ENCODE measurements at places on chromosomes 16 and 17.
A peak's percentile ranks its signal among the peaks of the same experiment; 100 is the strongest.

DNA sequence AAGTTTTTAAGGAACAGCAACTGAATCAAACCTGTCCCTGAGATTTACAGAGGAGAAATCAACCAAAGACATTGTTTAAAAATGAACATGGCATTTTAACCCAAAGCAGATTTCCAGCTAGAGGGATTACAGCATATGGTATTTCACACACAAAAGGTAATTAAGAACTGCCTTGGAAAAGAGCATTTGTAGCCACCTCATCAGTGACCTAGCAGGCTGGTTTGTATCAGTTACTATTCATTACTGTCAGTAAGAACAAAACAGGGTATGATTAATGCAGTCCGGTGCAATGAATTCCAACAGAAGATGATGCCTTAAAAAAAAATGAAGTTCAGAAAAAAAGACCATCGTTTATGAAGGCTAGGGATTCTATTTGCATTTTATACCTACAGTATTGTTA, 219.9 kb downstream of the CHD9NB start:
- DNase-seq, result no peak

- no peak for DNase-seq
Observed at GRCh38 chr17:68835071-68835470, 120.1 kb downstream of the ABCA8 start.

- DNase-seq, result no peak
Observed at GRCh38 chr17:73369111-73369521, 57.3 kb upstream of the CDC42EP4 start.

- DNase-seq, result no peak
Observed at GRCh38 chr16:11783319-11784037, 13.6 kb downstream of the ZC3H7A start.

DNA sequence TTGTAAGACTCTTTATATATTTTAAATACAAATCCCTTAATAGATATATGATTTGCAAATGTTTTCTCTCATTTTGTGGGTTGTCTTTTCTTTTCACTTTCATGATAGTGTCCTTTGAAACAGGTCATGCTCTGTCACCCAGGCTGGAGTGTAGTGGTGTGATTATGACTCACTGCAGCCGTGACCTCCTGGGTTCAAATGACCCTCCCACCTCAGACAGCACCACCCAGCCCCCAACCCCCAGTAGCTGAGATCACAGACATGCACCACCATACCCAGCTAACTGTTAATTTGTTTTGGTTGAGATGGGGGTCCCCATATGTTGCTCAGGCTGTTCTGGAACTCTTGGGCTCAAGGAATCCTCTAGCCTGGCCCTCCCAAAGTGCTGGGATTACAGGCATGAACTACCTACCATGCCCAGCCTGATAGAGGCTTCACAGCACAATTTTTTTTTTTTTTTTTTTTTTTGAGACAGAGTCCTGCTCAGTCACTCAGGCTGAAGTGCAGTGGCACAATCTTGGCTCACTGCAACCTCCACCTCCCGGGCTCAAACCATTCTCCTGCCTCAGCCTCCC, 18.5 kb upstream of the TMIGD1 start:
- no peak for DNase-seq

GRCh38 chr16:68629351-68629910, 15.7 kb upstream of the CDH3 start:
- no peak for DNase-seq

DNA sequence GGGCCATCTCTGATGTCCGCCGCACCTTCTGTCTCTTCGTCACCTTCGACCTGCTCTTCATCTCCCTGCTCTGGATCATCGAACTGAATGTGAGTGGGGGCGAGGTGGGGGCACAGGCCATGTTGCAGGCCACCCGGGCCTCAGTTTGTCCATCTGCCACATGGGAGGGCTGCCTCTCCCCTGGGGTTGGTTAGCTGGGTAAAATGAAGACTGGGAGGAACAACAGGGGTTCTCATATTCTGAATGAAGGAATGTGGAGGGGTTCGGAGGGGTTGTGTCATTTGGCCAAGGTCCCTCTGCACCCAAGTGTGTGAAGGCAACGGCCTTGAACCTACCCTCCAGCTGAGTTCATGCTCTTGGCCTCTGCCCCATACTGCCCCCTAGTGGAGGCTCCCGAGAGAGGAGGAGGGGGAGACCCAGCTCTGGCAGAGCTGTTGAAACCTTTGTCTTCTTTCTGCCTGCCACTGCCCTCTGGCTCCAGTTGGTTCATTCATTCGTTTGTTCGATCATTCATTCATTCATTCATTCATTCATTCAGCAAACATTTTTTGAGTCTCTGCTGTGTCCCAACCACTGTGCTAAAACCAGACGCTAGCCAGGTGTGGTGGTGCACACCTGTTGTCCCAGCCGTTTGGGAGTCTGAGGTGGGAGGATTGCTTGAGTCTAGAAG, 11.4 kb upstream of the TCAP start:
- DNase-seq, result peak; percentile 41

DNA sequence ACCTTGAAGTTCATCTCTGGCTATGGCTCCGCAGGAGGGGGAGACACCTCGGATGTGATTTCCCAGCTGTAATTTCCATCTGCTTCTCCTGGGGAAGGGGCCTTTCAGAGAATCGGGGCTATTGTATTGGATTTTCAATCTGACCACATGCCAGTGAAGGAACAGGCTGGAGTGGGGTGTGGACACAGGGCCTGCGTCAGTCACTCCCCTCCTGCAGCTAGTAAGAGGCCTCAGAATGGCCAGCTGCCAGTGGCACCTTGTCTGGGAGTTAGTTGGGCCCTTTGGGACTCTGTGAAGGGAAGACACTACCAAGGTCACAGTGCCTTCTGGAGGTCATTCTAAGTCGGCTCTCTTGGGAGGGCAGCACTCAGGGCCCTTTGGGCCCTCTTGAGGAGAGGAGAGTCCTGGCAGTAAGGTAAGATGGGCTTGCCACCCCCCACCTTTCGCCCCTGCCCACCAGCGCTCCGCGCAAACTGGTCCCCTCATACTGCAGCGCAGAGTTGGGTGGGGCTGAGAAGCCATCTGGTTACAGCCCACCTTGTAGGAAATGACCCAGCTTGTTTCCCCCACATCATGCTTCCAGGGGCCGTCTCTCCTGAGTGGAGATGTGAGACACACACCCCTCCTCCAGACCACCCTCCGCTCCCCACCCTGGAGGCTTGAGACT, 5.4 kb downstream of the NXPH3 start:
- no peak for DNase-seq

GRCh38 chr16:56610017-56610608, 1.7 kb downstream of the MT2A start:
- peak; percentile 41 for DNase-seq

GRCh38 chr16:74745109-74745615, 29.5 kb downstream of the FA2H start:
- DNase-seq, result no peak

DNA sequence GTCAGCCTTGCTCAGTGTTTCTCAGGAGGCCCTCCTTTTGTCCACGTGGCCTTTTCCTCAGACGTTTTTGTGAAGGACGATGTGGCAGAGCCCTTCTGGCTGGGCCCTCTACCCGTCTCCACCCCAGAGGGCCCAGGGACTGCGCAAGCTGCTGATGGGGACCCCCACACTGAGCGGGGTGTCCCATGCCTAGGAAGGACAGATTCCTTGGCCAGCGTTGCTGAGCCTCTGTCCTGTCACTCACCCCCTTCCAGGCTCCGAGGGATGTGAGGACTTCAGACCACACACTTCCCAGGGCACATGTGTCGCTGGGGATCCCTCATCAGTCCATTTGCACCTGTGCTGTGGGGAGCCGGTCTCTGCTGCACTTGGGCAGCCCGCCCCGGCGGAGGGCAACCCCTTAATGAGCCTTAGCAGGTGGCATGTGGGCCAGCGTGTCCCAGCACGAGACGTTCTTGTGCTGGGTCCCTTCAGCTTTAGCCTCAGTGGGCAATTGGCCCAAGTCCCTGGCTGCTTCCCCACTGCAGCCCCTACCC, 48.3 kb downstream of the NT5M start:
- DNase-seq, result no peak

GRCh38 chr16:85136702-85137322, 24.5 kb upstream of the CIBAR2 start:
- DNase-seq, result no peak

DNA sequence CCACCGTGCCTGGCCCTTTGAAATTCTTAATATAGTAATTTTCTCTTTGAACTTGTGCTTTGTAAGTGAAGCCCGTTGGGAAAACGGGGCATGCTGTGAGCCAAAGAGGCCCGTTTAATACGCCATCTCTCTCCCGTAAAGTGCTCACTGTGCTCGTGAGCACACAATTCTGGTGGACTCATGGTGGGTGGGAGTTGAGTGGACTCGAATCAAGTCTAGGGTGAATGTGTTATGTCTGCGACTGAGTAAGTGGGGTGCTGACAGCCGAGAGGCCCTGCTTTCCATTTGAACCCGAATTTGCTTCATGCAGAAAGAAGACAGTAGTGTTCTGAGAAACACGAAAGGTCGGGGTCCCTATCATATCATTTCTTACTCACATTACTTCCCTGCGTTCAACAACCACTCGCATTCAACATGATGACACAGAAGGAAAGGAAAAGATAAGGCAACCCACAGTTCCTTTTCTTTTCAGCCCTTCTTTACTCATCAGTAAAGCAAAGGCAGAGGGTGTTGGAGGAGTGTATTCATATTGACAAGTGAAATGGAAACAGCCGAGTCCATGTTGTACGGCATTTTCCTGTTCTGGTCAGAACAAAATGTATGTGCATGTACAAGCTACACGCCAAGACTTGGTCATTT, 4.8 kb upstream of the ATP2A3 start:
- no peak for DNase-seq

- no peak for DNase-seq
Observed at GRCh38 chr16:47377154-47377553, 83.7 kb downstream of the ITFG1 start.

DNA sequence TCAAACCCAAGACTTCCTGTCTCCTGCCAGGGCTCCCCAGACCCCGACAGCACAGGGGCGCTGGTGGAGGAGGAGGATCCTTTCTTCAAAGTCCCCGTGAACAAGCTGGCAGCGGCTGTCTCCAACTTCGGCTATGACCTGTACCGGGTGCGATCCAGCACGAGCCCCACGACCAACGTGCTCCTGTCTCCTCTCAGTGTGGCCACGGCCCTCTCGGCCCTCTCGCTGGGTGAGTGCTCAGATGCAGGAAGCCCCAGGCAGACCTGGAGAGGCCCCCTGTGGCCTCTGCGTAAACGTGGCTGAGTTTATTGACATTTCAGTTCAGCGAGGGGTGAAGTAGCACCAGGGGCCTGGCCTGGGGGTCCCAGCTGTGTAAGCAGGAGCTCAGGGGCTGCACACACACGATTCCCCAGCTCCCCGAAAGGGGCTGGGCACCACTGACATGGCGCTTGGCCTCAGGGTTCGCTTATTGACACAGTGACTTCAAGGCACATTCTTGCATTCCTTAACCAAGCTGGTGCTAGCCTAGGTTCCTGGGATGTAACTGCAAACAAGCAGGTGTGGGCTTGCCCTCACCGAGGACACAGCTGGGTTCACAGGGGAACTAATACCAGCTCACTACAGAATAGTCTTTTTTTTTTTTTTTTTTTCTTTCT, 8.1 kb downstream of the SERPINF1 start:
- DNase-seq, result no peak

DNA sequence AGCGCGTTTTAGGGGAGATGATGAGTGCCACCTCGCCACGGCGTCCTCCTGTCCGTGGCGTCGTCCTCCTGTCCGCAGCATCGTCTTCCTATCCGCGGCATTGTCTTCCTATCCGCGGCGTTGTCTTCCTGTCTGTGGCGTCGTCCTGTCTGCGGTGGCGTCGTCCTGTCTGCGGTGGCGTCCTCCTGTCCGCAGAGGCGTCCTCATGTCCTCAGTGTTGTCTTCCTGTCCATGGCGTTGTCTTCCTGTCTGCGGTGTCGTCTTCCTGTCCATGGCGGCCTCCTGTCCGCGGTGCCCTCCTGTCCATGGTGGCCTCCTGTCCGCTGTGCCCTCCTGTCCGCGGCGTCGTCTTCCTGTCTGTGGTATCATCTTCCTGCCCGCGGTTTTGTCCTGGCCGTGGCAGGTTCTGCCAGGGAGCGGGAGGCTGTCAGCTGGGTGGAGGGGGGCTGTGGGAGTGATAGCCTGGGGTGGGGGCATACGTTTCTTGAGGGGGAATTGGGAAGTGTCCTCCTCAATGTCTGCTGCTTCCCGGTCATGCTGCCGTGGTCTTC, 30.9 kb downstream of the TBCD start:
- no peak for DNase-seq

DNA sequence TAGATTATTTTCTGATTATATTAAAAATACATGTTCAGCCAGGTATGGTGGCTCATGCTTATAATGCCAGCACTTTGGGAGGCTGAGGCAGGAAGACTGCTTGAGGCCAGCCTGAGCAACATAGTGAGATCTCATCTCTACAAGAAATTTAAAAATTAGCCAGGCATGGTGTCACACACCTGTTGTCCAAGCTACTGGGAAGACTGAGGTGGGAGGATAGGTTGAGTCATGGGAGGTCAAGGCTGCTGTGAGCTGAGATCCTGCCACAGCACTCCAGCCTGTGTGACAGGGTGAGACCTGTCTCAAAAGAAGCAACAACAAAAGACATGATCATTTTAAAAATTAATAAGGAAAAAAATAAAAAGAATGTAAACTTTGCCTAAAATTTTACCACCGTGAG, 40.7 kb downstream of the PRAC1 start:
- no peak for DNase-seq

DNA sequence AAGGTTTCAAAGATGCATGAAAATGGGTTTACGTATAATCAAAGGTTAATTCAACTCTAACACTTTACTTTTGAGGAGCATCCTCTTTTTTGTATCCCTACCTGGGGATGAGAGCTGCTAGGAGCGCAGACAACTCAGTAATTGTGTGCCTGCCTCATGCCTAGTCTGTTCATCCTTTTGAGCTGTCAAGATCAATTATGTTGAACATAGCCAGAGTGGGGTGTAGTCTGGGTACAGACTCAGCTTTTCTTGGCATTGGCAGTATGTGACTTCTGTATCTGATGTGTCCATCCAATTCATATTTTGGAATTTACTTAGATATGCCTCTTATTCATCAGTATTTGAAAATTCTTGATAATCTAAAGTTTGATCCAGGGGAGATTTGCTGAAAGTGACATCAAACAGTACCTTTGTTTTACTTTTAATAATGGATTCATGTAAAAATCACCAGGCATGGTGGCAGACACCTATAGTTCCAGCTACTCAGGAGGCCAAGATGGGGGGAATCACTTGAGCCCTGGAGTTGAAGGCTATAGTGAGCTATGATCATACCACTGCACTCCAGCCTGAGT, 24.1 kb downstream of the PRKCA start:
- DNase-seq, result no peak

DNA sequence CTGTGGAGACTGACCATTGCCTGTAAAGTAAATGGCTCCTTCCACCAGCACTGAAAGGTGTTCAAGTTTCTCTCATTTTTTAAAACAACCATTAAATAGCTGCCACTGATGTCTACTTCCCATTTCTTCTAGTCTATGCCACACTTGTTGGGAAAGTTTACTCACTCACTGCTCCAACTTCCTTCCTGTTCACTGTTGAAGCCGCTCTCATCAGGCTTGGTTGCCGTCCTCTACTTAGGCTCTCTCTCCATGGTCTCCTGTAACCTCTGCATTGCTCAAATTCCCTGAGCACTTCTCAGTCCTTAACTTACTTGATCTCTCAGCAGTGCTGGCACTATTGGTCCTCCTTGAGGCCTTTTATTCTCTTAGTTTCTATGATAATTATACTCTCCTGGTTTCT, 32.4 kb downstream of the SNX11 start:
- DNase-seq, result no peak

- no peak for DNase-seq
Observed at GRCh38 chr16:51149251-51149661, 1.8 kb downstream of the SALL1 start.

- DNase-seq, result no peak
Observed at GRCh38 chr16:78246559-78246958, 147.1 kb downstream of the WWOX start.

GRCh38 chr17:17062356-17062755, 20.1 kb downstream of the MPRIP start:
- DNase-seq, result no peak
